Smooth muscle cell of the coronary artery (primary cell): ENCODE measurements at places on chromosomes 4 and X. TPM values are rescaled to one million over a fixed set of nuclear protein-coding genes. Genes with fewer than 3 reads are reported as not detected.

The ADH1B gene
- 1.5 and 565 TPM in 2 replicates for total RNA-seq

The DRP2 gene
- total RNA-seq, result 0.12 and 6.7 TPM in 2 replicates

The ASMT gene
- total RNA-seq, result not detected in 2 replicates

The FGG gene
- total RNA-seq, result not detected in 2 replicates

The SMIM31 gene
- not detected in 2 replicates for total RNA-seq

The RNF4 gene
- total RNA-seq, result 34.5 and 38.0 TPM in 2 replicates

The IRS4 gene
- not detected in 2 replicates for total RNA-seq

The TMEM156 gene
- total RNA-seq, result 0.08 TPM in 1 of 2 replicates, not detected in the other

The PABPC5 gene
- total RNA-seq, result 0.82 and 1.2 TPM in 2 replicates
